ENCODE measurements at places on chromosomes 7 and 10. TPM values are rescaled to one million over a fixed set of nuclear protein-coding genes. Genes with fewer than 3 reads are reported as not detected.

LRRC61 gene
- total RNA-seq: 10.2 TPM

EPHB4 gene
- 21.5 TPM for total RNA-seq

CTBP2 gene
- 174 TPM for total RNA-seq

PALD1 gene
- total RNA-seq: 15.5 TPM

ADAM8 gene
- total RNA-seq: 5.4 TPM

GNG11 gene
- 0.56 TPM for total RNA-seq

DIP2C gene
- total RNA-seq: 52.6 TPM

AOC1 gene
- total RNA-seq: not detected

ZKSCAN1 gene
- 127 TPM for total RNA-seq

FGFR2 gene
- 7.4 TPM for total RNA-seq

GRK5 gene
- 77.6 TPM for total RNA-seq

POMZP3 gene
- 29.5 TPM for total RNA-seq

TYW1 gene
- 17.7 TPM for total RNA-seq

C7orf57 gene
- total RNA-seq: not detected

UCN3 gene
- total RNA-seq: not detected

DNA sequence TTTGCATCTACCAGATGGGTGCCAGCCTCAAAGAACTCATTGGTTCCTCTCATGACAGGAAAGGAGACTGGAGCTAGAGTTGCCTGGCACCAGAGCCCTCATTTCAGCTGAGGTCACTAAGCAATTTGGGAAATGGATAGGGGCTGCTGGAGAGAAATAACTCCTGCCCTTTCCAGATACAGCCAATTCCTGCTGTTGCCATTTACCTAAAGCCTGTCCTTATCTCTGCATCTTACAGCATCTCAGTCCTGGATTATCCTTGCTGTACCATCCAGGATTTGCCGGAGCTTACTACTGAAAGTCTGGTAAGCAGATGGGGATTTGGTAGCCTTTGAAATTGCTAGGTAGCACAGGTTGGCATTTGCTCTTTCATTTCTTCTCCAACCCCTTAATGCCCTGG lies 31.9 kb upstream of the SMKR1 start:
- H3K36me3 ChIP-seq: no peaks in the 10 kb centered on the region
- H3K4me1 ChIP-seq: peaks cover 3% of the 10 kb centered on the region
- H3K27ac ChIP-seq: no peak overlapping the region
- no peaks in the 10 kb centered on the region for H3K27me3 ChIP-seq
- no peak for DNase-seq

DNA sequence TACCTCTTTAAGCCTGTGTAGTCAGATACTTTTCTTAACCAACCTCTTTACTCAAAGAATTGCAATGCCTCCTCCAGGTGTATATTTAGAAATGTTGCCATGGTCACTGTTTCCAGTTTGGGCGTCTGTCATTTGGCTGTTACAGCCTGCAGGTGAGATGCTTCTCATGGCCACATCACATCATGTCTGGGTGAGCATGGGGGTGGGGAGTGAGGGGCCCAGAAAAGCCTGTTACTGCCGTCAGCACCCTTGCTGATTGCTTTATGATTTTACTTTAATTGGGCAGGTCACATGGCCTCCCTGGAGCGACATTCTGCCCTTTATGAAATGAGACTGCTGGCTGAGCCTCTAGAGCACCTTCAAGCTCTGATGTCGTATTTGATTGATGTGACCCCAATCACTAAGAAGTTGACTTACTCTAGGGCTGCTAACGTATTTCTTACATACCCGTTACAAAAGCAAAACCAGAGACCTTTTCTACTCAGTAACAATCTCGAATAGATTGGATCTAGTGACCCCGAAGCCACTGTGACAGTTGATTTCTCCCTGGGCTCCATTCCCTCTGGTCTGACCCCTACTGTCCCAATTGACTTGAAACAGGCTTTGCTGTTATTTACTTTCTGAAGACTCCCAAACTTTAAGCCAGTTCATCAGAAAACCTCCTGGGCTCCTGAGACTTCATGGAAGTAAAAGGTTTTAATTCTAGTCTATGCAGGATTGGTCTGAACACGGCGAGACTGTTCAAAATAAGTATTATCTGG lies 60.7 kb downstream of the OTUD1 start:
- H3K4me3 ChIP-seq: no peak overlapping the region
- H3K36me3 ChIP-seq: no peaks in the 10 kb centered on the region
- H3K27me3 ChIP-seq: no peaks in the 10 kb centered on the region
- H3K4me1 ChIP-seq: no peaks in the 10 kb centered on the region
- H3K27ac ChIP-seq: no peak overlapping the region

DNA sequence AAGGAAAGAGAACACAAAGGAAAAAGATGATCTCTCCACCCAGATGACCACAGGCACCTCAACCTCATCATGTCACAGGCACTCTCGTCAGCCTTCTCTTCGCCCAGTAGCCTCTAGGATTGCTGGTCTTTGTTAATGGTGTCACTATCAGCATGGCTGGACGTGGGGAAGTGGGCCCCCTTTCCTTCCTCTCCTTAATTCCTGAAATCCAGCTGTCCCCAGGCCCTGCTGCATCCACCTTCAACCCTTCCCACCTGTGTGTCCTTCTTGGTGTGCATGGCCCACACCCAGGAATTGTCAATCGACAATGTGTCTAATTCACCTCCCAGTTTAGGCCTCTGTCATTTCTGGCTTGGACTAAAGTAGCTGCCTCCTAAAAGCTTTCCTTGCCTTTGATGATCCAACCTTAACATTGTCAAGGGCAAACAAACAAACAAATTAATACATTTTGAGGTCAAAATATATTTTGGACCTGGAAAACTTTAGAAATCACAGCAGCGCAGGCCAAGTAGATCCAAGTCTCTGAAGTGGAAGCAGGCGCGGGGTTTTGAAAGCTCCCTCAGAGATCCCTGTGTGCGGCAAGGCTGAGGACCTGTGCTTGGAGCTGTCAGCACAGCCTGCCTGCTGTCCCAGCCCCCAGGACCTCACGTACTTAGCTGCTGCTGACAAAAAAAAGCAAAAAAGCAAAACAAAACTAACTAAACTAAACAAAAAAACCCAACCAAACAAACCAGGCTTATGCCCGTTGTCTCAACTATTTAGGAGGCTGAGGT lies 193.3 kb upstream of the LYZL2 start:
- peaks cover 4% of the 10 kb centered on the region for H3K4me1 ChIP-seq
- no peak overlapping the region for H3K27ac ChIP-seq
- no peak overlapping the region for H3K4me3 ChIP-seq

DNA sequence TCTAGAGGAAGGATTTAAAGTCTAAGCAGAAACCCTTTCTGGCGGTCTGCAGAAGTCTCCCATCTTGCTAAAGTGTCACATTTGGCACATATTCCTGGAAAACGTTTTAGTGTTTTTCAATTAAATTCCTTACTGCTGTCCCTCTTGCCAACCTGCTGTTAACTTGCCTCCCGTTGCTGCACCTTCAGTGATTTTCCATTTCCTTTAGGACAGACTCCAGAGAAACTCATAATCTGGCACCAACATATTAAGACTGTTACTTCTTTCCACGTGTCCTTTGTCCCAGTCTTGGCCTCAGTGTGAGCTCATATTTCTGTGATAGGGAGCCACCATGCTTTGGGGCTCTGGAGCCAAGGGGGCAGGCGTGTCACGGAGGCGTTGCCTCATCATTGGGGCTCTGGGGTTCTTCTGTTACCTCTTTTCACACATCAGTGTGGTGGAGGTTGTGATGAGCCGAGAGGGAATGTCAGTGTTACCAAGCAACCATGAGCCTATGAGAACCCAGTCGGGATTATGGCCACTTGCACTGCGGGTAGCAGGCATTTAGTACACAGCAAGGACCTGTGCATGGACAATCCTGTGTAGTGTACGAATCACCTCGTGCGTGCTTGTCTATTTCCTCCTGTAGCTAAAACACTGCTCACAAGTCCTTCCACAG lies 26.0 kb upstream of the ZNF32 start:
- H3K4me1 ChIP-seq: peaks cover 6% of the 10 kb centered on the region
- H3K27ac ChIP-seq: no peak overlapping the region
- H3K27me3 ChIP-seq: peaks cover 4% of the 10 kb centered on the region
- no peaks in the 10 kb centered on the region for H3K36me3 ChIP-seq
- H3K4me3 ChIP-seq: no peak overlapping the region

- H3K27me3 ChIP-seq: peaks cover 2% of the 10 kb centered on the region
- no peaks in the 10 kb centered on the region for H3K4me1 ChIP-seq
- no peaks in the 10 kb centered on the region for H3K36me3 ChIP-seq
- DNase-seq: no peak
- H3K27ac ChIP-seq: no peak overlapping the region
- no peak overlapping the region for H3K4me3 ChIP-seq
Measured at GRCh38 chr7:157318015-157318706, 18.6 kb upstream of the DNAJB6 start.

GRCh38 chr7:132115028-132115427 lies 461.2 kb downstream of the PLXNA4 start:
- peaks cover 21% of the 10 kb centered on the region for H3K4me1 ChIP-seq
- H3K4me3 ChIP-seq: no peak overlapping the region
- H3K36me3 ChIP-seq: no peaks in the 10 kb centered on the region
- no peak overlapping the region for H3K27ac ChIP-seq
- peaks cover 10% of the 10 kb centered on the region for H3K27me3 ChIP-seq

- H3K27me3 ChIP-seq: no peaks in the 10 kb centered on the region
- no peaks in the 10 kb centered on the region for H3K36me3 ChIP-seq
- no peak overlapping the region for H3K27ac ChIP-seq
- H3K4me1 ChIP-seq: no peaks in the 10 kb centered on the region
- no peak overlapping the region for H3K4me3 ChIP-seq
- DNase-seq: no peak
Measured at GRCh38 chr7:41786944-41787343, 84.1 kb upstream of the INHBA start.

DNA sequence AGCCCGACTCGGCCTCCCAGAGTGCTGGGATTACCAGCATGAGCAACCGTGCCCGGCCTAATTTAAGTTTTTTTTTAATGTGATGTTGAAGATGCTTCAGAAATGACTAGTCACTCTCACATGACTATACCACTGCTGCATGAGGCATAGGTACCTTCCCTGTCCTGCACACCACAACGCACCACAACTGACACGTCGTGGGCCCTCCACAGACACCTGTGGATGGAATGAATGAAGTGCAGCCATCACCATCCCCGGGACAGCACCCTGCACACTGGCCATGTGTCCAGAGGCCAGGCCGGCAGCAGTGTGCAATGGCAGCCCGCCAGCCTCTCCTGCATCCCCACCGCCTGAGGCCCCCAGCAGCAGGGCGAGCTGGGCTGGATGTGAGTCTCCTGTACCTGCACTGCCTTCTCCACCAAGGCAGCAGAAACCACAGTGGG lies 55.1 kb downstream of the VOPP1 start:
- H3K27me3 ChIP-seq: peaks cover 3% of the 10 kb centered on the region
- no peak overlapping the region for H3K27ac ChIP-seq
- H3K36me3 ChIP-seq: no peaks in the 10 kb centered on the region
- H3K4me3 ChIP-seq: no peak overlapping the region

DNA sequence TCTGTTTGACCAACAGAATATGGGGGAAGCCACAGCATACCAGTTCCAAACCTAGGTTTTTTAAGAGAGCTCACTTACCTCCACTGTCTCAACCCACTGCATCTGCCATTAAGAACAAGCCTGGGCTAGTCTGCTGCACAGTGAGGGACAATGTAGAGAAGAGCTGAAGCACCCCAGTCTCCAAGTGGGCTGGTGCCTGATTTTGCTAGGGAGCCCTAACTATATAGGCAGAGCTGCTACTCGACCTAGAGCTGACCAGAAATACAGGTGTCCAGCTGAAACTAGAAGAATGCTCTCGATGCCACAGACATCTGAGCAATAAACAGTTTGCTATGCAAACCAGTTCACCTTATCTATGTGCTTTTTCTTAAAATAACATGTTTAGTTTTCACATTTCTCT lies 106.9 kb upstream of the BET1 start:
- H3K36me3 ChIP-seq: no peaks in the 10 kb centered on the region
- H3K4me3 ChIP-seq: no peak overlapping the region
- H3K4me1 ChIP-seq: no peaks in the 10 kb centered on the region

DNA sequence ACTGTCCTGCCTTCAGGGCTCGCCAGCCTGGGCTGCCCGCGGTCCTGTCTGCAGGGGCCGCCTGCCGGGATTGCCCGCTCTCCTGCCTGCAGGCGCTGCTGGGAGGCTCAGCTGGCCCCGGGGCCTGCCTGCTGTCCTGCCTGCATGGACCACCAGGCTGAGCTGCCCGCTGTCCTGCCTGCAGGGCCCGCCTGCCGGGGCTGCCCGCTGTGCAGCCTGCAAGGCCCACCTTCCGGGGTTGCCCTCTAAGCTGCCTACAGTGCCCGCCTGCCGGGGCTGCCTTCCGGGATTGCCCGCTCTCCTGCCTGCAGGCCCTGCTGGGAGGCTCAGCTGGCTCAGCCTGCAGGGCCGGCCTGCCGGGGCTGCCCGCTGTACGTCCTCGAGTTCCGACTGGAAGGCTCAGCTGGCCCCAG lies 164.4 kb downstream of the GLRX3 start:
- H3K4me3 ChIP-seq: no peak overlapping the region
- H3K4me1 ChIP-seq: no peaks in the 10 kb centered on the region
- H3K27me3 ChIP-seq: peaks cover 7% of the 10 kb centered on the region
- H3K27ac ChIP-seq: no peak overlapping the region

GRCh38 chr10:107767185-107767584 lies 602.7 kb upstream of the SORCS1 start:
- H3K27me3 ChIP-seq: peaks cover 2% of the 10 kb centered on the region
- H3K36me3 ChIP-seq: no peaks in the 10 kb centered on the region
- H3K4me3 ChIP-seq: no peak overlapping the region
- H3K27ac ChIP-seq: no peak overlapping the region

DNA sequence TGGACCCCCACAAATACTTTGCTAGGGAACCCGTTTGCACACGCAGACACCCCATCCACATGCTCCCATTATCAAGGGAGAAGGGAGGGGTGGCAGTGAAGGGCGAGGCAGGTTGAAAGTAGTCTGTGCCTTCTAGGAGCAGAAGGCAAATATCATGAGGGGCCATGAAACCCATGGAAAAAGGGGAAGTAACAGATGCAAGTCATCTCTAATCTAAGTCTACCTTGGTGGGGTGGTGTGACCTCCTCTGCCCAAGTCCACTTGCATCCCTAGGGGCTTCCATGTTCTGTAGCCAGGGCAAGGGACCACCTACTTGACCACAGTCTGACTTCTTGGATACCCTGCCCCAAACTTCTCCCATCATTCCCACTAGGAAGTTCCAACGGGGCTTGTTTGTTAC lies 5.5 kb downstream of the GIMAP6 start:
- no peak overlapping the region for H3K4me3 ChIP-seq
- H3K27ac ChIP-seq: no peak overlapping the region
- no peak for DNase-seq
- H3K4me1 ChIP-seq: no peaks in the 10 kb centered on the region
- no peaks in the 10 kb centered on the region for H3K36me3 ChIP-seq

DNA sequence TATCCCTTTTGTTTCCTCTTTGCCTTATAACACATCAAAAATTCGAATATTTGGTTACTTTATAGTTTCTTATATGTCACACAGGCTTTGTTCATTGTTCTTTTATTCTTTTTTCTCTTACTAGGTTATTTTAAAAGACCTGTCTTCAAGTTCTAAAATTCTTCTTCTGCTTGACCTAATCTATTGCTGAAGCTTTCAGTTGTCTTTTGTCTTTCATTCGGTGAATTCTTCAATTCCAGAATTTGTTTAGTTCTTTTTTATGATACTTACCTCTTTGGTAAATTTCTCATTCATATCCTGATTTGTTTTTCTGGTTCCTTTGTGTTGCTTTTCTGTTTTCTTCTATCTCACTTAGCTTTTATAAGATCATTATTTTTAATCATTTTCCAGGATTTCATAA lies 188.4 kb downstream of the ZEB1 start:
- peaks cover 4% of the 10 kb centered on the region for H3K27me3 ChIP-seq
- DNase-seq: no peak
- no peak overlapping the region for H3K4me3 ChIP-seq

GRCh38 chr7:35757574-35757973 lies 43.3 kb upstream of the SEPTIN7 start:
- DNase-seq: no peak
- no peaks in the 10 kb centered on the region for H3K27me3 ChIP-seq
- peaks cover 2% of the 10 kb centered on the region for H3K4me1 ChIP-seq
- no peaks in the 10 kb centered on the region for H3K36me3 ChIP-seq

GRCh38 chr7:19969859-19970493 lies 196.6 kb upstream of the TMEM196 start:
- H3K36me3 ChIP-seq: no peaks in the 10 kb centered on the region
- H3K4me1 ChIP-seq: no peaks in the 10 kb centered on the region
- no peaks in the 10 kb centered on the region for H3K27me3 ChIP-seq
- no peak overlapping the region for H3K4me3 ChIP-seq
